ENCODE measurements at places on chromosomes 1 and 21.

DNA sequence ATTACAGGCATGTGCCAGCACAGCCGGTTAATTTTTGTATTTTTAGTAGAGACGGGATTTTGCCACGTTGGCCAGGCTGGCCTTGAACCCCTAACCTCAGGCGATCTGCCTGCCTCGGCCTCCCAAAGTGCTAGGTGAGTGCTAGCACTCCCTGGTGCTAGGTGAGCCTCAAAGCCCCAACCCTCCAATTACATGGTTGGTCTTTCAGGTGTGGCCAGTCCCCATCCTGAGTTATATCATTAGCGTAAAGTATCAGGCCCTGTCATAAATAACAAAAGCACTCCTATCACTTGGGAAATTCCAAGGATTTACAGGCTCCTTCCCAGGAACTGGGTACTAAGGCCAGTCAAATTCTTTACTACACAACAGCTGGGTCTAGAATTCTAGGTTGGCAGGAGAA lies 138.0 kb downstream of the PIK3R3 start:
- DNase-seq: no peak

DNA sequence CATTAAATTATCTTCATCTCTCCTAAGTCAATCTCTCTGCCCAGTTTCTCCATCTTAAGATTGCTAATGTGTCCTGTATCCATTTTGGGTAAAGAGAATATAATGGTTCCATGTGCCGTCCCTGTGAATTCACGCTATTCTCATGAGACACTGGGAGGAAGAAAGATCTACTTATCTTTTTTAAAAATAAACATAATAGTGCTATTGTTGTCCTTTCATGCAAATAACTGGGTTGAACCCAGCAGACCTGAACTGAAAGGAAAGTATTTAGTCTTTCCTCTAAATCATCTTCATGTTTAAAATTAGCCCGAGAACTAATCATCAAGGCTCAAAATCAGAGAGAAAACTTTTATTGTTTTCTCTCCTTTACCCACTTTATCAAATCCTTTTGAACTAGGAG lies 22.4 kb downstream of the SLAMF1 start:
- no peak for DNase-seq

GRCh38 chr1:162229549-162229948 lies 147.1 kb downstream of the SPATA46 start:
- DNase-seq: no peak

DNA sequence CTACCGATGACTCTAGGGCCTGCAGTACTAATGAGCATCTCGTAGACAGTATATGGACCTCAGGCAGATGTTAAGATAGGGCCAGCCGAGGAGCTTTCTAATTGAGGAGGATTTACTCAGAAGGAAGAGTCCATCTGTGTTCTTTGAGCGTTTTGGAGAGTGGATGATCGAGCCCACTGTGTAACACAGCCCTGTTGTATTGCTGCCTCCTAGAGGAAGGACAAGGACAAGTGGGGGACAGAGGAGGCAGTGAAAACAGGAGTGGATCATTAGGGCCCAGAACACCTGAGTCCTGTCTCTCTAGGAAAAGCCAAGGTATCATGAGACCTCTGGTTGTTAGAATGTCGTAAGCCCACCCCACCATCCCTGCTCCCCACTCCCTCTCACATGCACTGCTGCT lies 62.9 kb downstream of the TBX19 start:
- no peak for DNase-seq

- no peak for DNase-seq
Measured at GRCh38 chr1:60151311-60151710, 77.7 kb upstream of the C1orf87 start.
